Stimulated activated CD4-positive, alpha-beta T cell treated with anti-CD3 and anti-CD28 coated beads, Interleukin-12 subunit alpha, Interleukin-12 subunit beta, amount 100 ng/mL, for 24 hours (primary cell): ENCODE measurements at places on chromosomes 16 and 17.

- DNase-seq = no peak
These were observed 213.4 kb downstream of the CYB561 start for GRCh38 chr17:63232565-63233310.

GRCh38 chr16:59604354-59604753 lies 870.2 kb upstream of the GOT2 start:
- no peak for DNase-seq

GRCh38 chr17:34098699-34099098 lies 156.4 kb upstream of the CCL2 start:
- no peak for DNase-seq

DNA sequence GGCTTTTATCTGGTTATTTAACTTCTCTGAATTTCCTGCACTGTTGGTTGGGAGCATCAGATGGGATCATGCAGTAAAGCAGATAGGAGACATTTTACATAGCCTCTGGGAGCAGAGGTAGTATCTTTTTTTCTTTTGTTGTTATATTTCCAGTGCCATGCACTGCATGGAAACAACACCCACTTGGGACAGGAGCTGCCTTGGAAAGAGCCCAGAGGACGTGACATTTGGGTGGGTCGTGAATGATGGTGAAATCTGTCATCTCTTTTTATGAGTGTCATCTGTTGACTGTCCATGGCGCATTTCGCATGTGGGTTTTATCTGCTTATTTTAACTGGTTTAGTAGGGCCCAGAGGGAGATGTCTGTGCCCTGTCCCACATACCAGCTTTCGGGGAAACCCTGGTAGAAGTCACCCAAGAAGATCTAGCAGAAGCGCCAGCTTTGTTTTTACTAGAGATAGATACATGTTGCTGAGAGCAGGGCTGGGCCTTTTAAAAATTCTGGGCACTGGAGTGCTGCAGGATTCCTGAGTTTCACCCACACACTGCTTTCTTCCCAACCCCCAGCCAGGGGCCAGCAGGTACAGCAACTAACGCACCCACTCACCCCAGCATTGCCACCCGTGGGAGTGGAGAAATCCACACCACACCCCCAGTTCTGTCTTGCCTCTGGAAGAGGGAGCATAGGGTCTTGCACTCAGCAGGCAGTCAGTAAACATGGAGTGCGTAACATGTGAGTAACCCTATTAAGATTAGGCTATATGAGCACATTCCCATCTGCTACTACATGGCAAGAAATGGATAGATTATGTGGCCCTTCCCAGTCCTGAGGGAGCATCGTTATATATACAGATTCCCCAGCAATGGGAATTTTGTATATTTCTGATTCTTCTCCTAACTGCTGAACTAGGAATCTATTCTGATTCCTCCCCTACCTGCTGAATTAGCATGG lies 8.4 kb upstream of the TERF2 start:
- DNase-seq = no peak

DNA sequence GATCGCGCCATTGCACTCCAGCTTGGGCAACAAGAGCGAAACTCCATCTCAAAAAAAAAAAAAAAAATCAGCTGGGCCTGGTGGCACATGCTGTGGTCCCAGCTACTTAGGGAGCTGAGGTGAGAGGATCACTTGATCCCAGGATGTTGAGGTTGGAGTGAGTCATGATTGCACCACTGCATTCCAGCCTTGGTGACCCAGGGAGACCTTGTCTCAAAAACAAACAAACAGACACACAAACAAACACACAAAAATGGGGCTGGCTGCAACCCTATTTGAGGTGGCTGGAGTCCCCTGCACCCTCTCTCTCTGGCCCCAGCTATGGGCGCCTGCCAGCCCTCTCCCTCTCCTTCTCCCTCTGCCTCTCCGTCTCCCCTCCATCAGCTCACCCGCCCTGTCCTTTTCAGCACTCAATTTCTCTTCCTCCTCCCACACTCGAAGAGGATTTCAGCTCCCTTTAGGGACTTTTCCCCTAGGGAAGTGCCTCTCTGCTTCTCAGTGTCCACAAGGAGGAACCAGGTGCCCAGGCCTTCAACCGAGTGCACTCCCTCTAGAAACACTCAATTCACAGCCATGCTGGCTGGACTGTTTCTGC lies 17.5 kb upstream of the TFAP4 start:
- no peak for DNase-seq
